GM12891 (cell line): ENCODE measurements at places on chromosomes 2 and 18.
A peak's percentile ranks its signal among the peaks of the same experiment; 100 is the strongest.

GRCh38 chr2:86556508-86556907 lies 6.7 kb downstream of the CHMP3 start:
- no peak for DNase-seq

DNA sequence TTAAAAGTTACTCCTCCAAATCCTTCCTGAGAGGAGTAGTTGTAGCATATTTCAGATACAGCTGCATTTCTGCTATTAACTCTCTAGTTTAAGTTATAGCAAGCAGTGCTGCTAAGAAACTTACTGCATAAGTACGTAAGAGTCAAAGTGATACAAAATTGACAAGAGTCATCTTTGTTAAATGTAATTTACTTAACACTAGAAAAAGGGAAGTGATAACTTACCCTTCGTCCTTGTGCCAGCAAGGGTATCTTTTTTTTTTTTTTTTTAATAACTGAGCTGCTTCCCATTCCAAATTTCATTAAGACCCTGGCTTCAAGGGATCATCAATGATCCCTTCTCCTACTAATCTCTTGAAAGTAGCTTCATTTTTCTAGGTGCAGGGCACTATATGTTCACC lies 493.0 kb downstream of the PLCL1 start:
- DNase-seq, result no peak

DNA sequence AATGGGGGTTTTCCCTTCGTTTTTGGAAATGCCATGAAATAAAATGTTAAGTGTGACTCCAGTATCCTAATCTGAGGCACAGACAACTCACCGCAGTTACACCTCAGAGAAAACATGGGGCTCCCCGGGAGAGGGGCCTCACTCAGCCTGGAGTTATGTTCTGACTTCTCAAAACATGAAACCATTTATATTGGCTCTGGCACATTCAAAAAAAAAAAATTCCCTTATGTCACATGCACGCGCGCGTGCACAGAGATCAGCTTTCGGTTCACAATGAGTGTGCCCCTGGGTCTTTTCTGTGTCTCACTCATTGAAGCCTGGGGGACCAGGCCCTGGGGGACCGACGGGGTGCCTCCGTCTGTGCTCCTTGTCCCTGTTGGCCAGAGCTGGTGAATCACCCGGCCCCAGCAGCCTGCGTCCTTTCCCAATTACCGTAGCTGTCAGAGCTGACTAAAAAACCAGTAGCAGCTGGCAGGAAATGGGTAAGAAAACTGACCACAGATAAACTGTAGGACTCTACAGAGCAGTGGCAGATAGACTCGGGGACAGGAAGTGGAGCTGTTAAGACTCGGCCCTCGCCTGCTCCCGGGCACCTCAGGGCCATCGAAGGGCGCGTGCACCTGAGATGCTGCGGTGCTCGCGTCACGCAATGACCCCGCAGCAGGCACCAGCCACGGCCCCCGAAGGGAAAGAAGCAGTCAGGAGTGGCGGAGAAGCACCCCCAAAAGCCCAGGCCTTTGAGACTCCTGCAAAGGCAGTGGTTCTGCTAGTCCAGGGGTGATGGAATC lies 138.3 kb upstream of the ID2 start:
- peak; percentile 69 for DNase-seq

DNA sequence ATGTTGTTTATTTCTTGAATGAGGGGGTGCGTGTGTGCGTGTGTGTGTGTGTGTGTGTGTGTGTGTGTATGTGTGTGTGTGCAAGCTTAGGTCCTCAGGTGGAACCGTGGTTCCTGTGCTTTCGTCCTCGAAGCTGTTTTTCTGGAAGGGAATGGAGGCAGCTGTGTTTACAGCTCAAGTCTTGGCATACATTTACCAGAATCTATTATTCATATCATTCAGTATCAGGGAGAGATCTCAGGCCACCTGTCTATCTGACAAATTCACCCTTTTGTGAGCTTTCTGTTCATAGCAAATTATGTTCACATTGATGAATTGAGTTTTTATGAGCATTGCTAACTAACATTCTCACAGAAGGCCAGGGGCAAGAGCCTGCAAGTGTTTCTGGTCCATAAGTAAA lies 550.4 kb downstream of the ARHGAP15 start:
- no peak for DNase-seq

DNA sequence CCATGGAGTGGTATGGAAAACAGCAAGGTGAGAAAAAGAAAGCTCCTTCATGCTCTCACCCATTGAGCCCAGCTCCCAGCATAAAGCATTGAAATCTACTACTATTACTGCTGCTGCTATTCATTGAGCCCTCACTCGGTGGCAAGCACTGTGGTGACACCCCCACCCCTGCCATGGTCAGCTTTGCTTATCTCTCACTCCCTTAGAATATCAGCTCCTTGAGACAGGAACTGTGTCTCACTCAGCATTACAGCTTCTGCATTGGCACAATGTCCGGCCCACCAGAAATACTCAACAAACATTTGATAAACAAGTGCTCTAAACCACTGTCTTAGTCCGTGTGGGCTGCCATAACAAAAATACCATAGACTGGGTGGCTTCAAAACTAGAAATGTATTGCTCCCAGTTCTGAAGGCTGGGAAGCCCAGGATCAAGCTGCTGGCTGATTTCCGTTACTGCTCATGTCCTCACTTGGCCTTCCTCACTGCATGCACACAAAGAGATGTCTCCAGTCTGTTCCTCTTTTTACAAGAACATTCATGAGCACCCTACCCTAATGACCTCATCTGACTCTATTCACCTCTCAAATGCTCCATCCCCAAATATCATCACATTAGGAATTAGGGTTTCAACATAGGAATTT lies 116.3 kb downstream of the ZBTB7C start:
- no peak for DNase-seq

- DNase-seq, result no peak
Measured at GRCh38 chr2:13572466-13572865, 855.7 kb downstream of the TRIB2 start.

DNA sequence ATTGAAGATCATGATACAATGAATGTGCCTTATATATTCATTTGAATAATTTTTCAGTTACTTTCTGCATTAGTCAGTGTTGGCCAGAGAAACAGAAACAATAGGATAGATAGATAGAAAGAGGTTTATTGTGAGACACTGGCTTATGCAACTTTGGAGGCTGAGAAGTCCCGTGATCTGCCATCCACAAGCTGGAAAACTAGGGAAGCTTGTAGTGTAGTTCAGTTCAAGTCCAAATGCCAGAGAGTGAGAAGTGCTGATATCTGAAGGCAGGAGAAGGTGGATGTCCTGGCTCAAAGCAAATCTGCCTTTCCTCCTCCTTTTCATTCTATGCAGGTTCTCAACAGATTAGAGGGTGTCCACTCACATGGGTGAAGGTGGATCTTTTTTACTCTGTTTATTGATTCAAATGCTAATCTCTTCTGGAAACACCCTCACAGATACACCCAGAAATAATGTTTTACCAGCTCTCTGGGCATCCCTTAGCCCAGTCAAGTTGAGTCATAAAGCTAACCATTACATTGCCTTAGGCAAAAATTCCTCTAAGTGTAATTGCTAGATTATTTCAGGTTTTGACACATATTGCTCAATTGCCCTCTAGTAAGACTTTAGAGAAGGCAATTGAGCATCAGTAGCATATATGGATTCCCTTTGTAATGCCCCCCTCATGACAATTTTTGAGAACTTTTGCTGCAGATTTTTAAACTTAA lies 341.4 kb downstream of the LPIN1 start:
- DNase-seq, result no peak

GRCh38 chr2:198456418-198456817 lies 652.0 kb downstream of the PLCL1 start:
- no peak for DNase-seq

GRCh38 chr2:235055891-235056516 lies 104.2 kb downstream of the SH3BP4 start:
- no peak for DNase-seq
